ENCODE measurements at places on chromosomes 6 and 20.

DNA sequence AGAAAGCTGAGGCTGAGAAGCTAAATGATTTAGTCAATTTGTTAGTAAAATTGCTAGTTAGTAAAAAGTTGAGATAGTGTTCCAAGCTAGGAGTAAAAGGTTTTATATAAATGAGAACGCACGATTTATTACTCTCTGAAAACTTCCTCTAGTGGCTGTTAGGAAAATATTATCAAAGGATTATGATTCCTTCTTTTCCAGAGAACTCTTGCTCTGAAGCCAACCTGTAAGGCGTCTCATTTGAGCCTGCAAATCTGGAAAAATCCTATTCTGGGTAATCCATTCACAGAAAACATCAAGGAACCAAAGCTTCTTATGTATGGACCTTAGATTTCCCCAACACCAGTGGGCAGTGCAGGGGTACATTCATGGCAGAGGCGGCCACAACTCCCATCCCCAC lies 252.7 kb downstream of the SOD2 start:
- no peak for DNase-seq

DNA sequence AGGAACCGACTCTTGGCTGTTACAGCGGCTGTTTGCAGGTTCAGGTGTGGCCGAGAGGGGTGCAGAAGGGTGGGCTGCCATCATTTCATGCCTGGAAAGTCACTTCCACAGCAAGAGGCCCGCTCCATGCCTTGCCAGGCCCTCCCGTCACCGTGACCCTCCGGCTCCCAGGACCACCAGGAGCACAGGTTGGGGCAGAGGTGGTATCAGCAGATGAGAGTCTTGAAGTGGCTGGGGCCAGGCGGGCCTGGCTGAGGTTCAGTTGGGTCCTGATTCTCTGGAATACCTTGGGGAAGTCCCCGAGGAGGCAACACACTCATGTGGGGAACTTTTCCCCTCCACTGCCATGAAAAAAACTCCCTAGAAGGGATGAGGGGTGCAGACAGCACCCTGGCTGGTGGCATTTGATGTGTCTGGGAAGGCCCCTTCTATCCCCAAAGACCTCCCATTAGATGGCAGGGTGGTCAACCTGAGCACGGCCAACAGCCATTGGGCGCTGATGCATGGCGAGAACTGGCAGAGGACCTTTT lies 34.2 kb upstream of the IRF4 start:
- DNase-seq, result no peak

GRCh38 chr20:24816907-24817306 lies 132.2 kb upstream of the CST7 start:
- DNase-seq, result no peak

- DNase-seq, result no peak
Measured at GRCh38 chr20:3237011-3237957, 1.7 kb downstream of the SLC4A11 start.

DNA sequence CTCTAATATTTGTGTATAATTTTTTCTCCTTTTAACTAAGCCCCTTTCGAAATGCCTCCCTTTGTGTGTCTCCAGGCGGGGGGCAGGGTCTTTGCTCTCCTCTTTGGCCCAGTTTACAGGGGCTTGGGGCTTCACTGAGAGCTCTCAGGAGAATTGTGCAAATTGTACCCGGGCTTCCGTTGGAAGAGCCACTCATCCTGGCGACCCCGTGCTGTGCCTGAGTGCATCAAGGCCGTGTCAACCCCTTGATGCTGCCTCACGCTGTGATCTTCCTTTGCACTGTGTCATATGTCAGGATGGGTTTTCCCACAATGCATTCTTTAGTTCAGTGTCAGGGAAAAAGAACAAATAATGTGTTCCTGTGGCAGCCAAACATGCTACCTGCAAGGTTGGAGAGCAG lies 118.0 kb upstream of the POU3F2 start:
- DNase-seq, result no peak

Measured in NCI-H1930 (cell line).